CD4-positive, alpha-beta T cell treated with Interleukin-4 for 4 hours (primary cell): ENCODE measurements at places on chromosomes 1 and 21.

DNA sequence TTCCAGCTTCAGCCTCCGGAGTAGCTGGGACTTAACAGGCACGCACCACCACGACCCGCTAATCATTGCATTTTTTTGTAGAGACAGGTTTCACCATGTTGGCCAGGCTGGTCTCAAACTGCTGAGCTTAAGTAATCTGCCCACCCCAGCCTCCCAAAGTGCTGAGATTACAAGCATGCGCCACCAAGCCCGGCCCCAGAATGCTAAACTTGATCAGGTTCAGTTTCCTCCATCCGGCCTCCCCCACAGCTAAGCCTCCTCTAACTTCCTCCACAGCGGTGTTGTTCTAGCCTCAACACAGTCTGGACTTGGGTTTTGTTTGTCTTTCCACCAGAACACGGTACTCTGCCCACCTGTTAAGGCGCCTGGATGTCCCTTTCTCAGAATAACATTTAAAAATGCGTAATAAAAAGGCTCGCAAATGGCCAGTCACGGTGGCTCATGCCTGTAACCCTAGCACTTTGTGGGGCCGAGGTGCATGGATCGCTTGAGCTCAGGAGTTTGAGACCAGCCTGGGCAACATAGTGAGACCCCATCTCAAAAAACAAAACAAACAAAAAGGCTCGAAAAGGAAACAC lies 2.4 kb downstream of the PARP1 start:
- peak; percentile 34 for DNase-seq

DNA sequence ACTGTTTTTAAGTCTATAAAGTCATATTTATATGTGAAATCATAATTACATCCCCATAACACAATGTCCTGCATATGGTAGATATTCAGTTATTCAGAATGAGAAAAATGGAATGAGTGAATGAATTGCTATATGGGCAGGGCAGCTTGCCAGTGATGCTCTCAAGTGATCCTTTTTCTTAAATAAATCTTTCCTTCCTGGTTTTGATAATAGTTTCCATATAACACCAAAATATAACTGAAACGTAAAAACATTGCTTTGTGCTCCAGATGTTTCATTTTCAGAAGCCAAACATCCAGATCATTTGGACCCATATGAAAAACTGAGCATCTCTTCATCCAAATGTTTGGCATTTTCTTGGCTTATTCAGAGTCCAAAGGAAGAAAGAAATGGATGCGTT lies 30.2 kb upstream of the RGS8 start:
- DNase-seq, result no peak

DNA sequence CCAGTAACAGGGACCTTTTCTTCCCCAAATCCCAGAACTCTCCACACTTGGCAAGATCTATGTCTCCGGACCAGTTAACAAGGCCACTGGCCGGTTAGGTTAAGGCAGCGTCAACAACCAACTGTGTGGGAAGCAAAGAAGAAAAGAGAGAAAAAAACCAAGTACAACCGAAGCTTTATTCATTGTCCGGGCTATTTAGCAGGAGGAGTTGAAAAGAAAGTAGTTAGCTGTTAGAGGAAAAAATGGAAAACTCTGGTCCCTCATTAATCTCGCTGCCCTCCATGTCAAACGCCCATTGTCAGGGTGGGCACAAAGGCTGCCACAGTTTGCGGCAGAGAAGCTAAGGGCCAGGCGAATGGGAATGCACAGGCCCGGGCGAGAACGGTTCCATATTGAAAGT lies 49.3 kb upstream of the GRIK3 start:
- DNase-seq, result no peak

GRCh38 chr1:68294367-68295066 lies 62.2 kb upstream of the WLS start:
- no peak for DNase-seq

DNA sequence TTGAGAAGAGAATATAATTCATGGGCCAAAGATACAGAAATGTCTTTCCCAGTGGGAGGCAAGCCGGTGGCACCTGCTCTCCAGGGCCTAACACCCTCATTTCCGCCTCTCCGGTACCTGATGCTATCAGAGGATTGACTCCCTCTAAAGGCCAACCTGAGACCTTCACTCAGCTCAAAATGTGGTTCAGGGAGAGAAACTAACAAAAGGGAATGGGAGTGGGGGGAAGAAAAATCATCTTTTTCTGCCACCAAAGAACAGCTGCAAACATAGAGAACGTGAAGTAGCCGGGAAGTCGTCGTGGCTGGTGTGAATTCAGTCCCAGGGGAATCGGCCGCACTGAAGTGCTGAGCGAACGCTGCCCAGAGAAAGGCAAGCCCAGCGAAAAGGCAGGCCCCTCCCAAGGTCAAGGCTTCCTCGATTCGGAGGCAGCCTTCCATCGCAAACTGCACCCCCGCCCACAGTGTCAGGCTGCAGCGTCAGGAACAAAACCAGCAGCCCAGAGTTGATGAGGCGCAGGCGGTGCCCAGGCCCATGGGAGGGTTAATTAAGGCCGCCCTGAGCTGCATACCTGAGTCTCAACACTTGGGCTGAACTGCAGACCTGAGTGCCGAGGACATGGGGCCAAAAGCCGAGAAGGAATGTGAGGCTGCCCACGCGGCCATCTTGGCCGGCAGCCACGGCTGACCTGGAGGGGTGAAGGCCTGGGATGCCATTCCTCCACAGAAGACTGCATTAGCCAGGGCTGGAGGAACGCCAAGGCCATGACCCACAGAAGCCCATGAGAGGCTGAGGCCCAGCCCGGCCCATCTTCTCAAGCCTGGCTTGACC lies 160.2 kb downstream of the PSMG1 start:
- no peak for DNase-seq

GRCh38 chr1:95974586-95974985 lies 740.6 kb downstream of the RWDD3 start:
- no peak for DNase-seq

DNA sequence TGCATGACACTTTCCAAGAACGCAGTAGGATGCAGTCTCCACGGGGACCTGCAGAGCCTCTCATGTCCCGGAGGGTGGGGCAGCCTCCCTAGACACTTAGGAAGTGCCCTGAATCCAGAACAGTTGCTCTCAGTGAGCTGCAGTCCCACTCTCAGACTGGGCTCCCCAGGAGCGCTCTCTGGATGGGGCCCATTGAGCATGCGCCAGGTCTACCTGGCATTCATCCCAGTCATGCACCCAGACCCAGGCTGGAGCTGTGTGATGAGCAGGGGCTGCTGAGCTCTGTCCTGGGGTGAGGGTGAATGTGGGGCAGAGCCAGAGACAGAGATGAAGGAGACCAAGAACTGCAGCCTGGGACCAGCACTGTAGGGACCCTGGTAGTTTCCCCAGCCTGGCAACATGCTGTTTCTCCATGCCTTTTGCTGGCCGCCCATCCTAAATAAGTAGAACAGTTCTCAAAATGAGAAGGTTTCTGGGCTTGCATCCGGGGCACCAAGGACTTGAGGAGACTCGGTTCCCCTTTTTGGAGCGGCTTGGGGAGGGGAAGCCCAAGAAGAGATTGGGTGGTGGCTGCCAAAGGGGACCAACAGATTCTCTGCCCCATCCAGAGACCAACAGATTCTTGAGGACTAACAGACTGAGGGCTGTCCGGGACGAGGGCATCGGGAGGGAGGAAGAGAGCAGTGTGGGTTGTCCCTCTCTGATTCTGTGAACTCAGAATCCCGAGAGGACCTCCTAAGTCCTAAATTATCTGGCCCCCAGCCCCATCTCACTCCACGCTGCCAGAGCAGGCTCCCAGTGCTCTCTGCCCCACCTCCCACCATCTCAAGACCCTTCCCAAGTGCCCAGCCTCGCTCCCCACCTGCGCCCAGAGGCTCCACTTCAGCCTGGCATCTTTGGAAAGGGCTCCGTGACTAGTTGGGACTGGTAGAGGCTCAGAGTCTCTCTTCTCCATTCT lies 1.0 kb upstream of the PGLYRP4 start:
- no peak for DNase-seq

DNA sequence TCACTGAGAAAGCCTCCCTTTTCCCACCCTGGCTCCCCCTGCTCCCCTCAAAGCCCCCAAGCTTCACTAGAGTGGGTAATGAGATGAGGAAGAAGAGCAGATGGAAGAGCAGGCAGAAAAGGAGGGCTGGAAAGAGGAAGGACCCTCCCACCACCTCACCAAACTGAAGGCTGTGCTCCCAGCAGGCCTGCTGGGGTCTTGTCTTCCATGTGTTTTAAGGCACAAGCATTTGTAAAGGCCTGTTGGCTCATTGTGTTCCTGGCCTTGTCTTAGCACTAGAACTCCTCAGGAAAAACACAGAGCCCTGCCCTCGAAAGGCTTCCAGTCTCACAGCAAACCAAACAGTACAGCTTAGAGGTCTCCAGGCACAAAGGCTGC lies 51.5 kb downstream of the TOMM20 start:
- DNase-seq, result no peak

DNA sequence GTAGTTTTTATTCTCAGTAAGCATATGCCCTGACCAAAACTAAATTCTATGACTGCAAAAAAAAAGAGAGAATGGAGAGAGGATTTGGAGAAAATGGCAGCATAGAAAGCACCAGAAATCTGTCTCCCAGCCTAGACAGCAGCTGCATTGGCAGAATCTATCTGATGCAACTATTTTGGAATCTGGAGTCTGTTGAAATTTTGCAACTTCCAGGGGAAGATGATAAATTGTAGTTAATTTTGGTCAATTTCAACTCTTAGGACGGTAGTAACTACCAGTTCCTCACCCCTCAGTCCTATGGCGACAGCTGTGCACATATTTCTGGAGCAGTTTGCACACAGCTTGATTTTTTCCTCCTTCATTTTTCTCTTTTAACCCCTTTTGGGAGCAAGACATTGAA lies 10.9 kb downstream of the EXO5 start:
- DNase-seq, result no peak

DNA sequence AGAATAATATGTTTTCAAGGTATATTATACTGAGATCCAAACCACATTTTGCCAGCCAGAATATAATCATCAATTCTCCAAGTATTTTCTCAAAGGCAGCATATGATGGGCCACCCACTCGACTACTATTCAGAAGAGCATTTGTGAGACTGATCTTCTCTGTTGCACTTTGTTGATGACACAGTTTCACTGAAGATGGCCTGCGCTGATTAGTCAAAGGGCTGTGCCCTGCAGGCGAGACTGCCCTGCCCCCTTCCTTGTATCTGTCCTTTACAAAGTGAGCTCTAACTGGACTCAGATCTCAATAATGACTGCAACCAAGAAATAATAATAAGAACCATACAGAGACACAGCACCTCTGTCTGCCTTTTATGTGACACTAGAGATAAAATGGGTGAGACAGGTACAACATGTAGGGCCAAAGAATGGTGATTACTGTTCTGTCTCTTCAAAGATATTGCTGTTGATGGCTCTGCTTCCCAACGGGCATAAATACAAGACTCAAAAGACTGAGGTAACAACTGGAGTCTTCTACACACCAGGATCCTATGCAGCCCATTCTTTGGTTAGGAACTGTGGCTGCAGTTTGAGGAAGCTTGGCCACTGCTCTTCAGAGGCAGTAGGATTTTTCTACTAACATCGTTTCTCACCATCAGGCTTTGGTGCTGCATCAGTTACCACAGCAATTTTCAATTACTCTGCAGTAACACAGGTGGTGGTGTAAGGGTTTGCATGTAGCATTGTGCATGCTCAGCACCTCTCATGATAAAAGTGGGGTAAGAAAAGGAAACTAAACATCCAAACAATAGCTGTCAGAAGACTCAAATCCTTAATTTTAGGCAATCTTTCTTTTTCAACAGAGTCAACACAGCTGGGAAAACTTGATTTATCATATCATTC lies 481.1 kb downstream of the PTBP2 start:
- DNase-seq, result no peak

GRCh38 chr1:192983349-192983980 lies 75.7 kb downstream of the UCHL5 start:
- no peak for DNase-seq

DNA sequence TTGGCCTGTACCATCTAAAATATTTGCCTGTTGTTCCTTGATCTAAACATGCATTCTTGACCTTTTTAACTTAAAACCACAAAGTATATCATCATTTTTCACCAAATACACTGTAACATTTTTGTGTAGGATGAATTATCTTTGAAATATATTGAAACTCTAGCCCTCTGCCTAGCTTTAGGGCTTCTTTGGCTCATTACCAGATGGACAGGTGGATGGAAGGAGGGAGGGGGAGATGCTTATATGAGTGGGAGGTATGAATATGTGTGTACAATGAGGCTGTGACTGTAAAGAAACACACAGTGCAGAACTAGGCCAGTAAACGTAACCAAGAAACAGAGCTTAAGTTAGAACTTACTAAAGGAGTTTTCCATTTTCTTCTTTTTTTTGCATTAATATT lies 118.5 kb downstream of the ESRRG start:
- no peak for DNase-seq

GRCh38 chr1:206112600-206113301 lies 4.4 kb downstream of the AVPR1B start:
- no peak for DNase-seq

DNA sequence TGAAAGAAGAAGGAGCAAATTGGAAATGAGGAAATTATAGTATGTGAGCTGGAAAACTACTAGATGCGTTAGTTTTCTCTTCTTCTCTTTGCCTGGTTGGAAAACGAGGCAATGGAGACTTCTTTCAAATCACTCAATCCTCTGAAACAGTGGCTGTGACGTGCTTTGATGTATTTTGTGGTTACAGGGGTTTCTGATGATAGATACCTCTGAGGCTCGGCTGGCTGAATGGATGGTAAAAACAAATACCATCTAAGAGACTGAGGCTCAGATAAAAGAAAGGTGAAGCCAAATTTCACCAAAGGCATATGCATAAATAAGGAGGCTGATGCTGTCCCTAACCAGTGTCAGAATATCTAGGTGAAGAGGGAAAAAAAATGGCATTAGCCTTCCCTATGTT lies 15.1 kb downstream of the MAB21L3 start:
- DNase-seq, result no peak

DNA sequence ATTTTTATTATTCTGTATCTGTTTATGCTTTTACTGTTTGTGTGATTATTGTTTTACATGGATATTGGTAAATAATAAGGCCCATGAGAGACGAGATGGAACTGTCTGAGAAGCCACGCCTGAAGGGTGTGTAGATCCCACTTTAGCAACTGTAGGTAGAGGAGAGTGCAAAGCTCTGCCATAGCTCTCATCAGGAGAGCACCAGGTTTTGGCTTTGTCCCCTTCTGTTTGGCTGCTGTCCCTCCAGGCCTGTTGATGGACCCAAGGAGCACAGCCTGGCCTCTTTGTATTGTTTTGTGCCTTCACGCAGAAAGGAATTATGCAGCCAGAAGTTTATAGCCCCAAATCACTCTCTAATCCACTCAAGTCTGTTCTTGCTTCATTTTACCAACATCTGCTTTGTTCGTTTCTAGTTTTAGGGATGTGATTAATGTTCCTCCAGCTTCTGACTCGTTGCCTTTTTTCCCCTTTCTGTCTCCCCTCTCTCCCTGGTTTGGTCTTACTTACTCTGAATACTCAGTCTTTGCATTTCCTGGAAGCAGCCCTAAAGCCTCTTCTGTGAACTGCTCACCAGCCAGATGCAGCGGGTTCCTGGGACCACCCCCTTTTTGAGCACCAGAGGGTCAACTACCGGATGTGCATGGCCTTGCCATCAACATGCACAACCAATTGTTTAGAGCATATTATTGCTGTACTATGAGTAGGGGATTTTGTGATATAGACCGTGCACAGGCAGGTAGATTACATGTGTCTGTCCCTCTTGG lies 127.3 kb downstream of the HHAT start:
- DNase-seq, result no peak

GRCh38 chr1:33000427-33001026 lies 35.9 kb upstream of the RNF19B start:
- no peak for DNase-seq

- no peak for DNase-seq
Measured at GRCh38 chr1:25161981-25162380, 70.3 kb downstream of the SYF2 start.
